ENCODE measurements at places on chromosomes 11 and 22.

DNA sequence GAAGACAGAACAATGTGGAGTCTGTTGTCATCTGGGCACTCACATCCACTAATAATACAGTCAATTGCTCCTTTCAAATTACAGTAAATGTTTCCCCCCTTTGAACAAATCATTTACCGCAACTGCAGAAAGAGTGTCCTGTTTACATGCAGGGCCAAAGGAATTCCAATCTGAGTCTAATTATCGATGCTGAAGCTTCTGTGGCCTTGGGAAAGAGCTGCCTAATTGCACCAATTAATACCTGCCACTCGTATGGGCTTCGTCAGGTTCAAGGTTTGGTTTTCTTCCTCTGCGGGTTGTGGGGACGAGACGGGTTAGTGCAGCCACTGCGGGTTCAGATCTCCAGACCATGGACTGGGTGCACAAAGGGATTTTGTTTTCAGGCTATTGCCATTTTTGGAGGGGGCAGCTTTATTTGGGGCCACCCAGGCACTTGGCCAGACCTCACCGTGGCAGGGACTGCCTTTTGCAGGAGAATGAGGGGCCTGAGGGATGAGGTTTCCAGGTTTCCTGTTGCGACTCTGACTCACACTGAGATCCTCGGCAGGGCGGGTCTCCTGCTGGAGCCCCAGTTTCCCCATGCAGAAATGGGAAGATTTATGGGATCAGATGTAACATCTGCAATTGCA is 147.6 kb downstream of the MIAT start:
- DNase-seq, result no peak

DNA sequence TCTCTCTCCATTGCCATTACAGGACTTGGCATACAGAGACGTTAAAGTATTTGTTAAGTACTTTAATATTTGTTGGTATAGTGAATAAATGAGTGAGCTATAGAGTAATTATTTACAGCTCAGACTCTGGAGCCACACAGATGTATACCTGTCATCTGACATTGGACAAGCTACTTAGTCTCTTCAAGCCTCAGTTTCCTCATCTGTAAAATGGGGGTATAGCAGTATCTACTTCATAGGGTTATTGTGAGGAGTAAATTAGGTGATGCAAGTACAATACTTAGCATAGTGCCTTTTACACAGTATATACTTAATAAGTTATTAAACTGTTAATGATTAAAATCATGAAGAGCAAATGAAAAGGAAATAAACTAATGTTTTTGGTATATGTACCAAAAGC is 203.2 kb downstream of the NAV2 start:
- DNase-seq, result no peak

- DNase-seq, result no peak
Observed at GRCh38 chr11:88801484-88802123, 264.2 kb downstream of the GRM5 start.

DNA sequence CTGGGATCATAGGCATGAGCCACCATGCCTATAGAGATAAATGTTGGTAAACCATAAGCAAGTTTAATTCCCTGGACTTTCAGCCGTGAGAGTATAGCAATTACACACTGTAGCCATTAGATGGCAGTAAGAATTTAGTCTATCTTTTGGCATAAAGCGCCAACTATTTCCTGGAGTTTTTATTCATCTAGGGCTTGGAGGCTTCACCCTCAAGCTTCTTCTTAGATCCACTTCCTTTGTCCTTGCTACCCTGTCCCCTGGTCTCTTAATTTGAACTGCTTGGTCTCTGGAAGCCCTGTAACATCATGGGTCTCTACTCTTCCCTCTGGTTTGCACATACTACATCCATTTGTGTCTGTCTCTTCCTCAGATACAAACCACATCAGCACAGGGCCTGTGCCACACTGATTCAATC is 38.2 kb downstream of the OR10A6 start:
- DNase-seq, result no peak
